T-helper 1 cell (primary cell): ENCODE measurements at places on chromosomes 3 and 15.

GRCh38 chr3:11438646-11439045 lies 166.4 kb downstream of the ATG7 start:
- no peak for DNase-seq

DNA sequence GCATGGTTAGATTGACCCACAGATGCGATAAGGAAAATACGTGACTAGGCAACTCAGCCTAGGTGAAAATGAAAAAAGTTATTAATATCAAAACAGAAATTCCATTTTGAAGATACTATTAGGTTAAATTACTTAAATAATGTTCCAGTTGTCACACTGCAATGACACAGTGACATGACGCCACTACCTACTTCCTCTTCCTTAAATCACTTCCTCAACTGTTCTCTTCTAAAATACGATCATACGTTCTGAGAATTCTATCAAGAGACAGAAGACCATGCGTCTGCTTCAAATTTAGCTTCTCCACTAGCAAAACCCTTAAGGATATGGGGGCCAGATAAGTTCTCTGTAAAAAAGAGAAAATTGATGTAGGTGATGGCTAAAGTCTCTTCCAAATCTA lies 18.2 kb downstream of the CMTM6 start:
- no peak for DNase-seq

DNA sequence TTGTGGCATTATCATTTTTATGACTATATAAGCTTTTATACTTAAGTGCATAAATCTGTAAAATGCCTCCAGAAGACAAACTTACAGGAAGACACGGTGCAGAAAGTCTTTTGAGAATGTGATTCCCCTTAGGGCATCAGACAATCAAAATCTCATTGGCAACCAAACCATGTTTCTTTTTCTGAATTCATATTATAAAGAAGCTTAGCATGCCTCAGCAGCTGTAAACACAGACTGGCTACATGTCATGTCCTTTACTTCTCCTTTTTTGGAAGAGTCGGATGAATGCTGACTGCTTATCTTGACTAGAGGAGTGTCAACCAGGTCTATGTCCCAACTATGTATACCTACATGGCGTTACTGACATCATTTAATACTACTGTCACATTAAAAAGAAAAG lies 150.1 kb downstream of the PLD1 start:
- no peak for DNase-seq

DNA sequence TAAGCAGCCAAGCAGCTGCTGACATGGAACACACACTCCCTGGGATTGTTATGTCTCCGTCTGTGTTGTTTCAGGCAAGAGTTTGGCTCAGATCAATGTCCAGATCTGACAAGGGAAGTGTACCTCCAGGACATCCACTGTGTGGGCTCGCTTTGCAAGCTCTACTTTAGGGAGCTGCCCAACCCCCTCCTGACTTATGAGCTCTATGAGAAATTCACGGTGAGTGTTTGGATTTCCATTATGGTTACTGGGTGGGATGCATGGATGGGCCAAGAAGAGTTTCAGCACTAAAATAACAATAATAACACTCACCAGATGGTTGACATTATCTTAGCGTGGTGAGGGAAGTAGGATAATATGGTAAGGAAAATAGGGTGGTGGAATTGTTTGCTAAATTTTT lies 74.1 kb downstream of the ARHGAP31 start:
- no peak for DNase-seq

- DNase-seq: no peak
Measured at GRCh38 chr3:113265231-113265630, 53.9 kb downstream of the BOC start.

- DNase-seq: no peak
Measured at GRCh38 chr3:127100459-127101410, 92.2 kb upstream of the PRR23E start.
